Urothelium cell line (cell line): ENCODE measurements at places on chromosomes 4 and X.

DNA sequence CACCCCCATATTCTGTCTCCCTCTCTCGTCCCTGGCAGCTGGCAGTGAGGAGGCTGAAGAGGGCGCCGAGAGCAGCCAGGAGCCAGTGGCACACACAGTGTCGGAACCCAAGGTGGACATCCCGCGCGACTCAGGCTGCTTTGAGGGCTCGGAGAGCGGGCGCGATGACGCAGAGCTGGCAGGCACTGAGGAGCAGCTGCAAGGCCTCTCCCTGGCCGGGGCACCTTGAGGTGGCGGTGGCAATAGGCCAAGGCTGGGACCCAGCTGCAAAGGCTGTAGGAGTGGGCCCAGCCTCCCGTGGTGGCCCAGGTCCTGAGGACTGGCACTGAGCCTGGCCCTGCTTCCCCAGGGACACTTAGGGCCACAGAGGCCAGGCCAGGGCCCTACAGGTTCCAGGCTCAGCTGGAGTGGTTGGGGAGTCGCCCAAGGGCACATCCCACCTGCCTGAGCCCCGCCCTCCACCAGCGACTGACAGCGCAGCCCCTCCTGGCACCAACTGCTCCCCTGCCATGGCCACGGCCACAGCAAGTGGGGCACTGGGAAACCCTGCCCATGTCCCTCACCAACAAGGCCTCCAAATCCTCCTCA, 13.9 kb downstream of the SASH3 start:
- DNase-seq = no peak

GRCh38 chrX:37746218-37746941, 33.5 kb upstream of the CYBB start:
- DNase-seq = peak; percentile 4

DNA sequence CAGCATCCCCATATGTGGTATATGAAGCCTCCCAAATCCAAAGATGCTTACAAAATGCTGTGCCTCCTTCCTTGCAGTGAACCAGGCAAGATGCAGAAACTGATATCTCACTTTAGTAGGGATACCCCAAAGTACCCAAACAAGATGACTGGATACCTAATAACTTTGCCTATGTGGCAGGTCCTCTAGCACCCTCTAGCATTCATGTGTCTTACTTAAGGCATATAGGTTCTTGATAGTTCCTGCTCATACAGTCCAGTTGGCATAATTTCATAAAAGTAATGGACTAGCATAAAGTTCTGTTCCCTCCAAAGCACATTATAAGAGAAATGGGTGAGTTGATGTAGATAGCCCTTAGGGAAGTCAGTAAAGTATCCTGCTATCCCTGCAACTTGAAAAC, 36.8 kb upstream of the SPP1 start:
- DNase-seq = no peak

DNA sequence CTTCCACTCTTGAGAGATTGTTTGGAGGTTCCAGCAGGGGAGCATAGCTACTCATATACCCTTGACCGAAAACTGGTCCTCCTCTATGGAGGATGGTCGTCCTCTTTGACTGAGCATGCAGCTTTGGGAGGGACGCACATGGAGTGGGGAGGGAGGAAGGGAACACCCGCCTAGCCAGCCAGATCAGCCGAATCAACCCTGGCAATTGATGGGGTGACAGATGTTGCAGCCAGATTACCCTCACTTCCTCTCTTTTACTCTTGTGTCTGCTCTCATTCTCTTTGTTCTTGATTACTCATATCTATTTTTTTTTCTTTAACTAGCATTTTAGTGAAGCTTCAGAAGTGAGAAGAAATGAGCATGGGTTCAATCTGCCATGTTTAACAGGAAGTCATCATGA, 19.6 kb downstream of the MGST2 start:
- DNase-seq = no peak

DNA sequence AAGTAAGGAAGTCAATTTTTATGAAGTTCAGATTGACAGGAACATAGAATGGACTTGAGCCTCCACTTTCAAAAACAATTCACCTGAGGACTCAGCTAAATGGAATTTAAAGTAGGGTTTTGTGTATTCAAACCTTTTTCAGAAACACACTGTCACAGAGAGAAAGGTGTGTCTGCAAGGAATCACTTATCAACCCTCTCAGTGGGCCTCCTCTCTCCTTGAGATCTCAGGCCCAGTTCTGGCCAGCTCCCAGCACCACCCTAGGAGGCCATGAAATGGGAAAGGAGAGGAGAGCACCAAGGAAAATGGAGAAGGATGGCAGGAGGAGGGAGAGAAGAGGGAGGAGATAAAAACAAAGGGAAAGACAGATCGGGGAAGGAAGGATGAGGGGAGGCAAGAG, 28.6 kb downstream of the TMEM255A start:
- DNase-seq = no peak

GRCh38 chr4:15343581-15343980, 84.3 kb upstream of the C1QTNF7 start:
- no peak for DNase-seq

GRCh38 chr4:38129460-38130227, 169.4 kb downstream of the PTTG2 start:
- DNase-seq = no peak

DNA sequence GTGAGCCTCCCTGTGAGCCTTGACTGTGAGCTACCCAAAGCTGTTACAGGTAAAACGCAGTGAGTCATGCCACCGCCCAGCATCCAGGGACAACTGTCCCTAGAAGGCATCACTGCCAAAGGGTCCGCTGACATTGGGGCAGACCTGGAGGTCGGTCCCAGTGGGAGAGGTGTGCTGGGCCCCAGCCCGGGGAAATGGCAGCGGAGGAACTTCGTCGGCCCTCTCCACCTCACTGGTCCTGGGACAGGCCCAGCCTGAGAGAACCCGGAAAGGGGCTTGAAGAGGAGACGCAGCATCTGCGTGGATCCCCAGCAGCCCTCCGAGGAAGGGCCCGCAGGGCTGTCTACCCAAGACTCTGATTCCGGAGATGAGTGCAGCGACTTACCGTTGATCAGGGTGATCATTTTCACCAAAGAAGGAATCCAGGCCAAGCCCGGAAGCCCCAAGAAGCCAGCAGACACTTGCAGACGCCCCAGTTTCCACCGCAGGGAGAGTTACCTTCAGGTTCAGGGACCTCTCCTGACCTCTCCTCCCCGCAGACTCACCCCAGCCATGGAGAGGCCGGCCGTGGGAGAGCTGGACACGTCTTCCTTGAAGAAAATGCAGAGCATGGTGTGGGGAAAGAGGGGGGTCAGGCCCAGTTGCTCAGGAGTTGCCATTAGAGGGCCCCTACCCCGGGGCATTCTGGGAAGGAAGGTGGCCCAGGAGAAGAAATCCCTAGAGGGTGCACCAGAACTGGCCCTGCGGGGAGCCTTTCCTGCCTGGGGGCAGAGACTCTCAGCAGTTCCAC, 51.2 kb downstream of the CXorf49B start:
- no peak for DNase-seq

- peak; percentile 23 for DNase-seq
Observed at GRCh38 chr4:34417160-34417559, 1827.2 kb downstream of the ARAP2 start.
